Natural killer cell treated with Interleukin-12 subunit alpha and Interleukin-12 subunit beta and Interleukin-15 and Interleukin-18, amount 100 ng/mL, for 72 hours (primary cell): ENCODE measurements at places on chromosomes 7 and 10.

- DNase-seq: no peak
Observed at GRCh38 chr10:21757185-21757901, 223.3 kb downstream of the MLLT10 start.

- no peak for DNase-seq
Observed at GRCh38 chr10:42543840-42544372, 94.5 kb downstream of the ZNF33B start.

DNA sequence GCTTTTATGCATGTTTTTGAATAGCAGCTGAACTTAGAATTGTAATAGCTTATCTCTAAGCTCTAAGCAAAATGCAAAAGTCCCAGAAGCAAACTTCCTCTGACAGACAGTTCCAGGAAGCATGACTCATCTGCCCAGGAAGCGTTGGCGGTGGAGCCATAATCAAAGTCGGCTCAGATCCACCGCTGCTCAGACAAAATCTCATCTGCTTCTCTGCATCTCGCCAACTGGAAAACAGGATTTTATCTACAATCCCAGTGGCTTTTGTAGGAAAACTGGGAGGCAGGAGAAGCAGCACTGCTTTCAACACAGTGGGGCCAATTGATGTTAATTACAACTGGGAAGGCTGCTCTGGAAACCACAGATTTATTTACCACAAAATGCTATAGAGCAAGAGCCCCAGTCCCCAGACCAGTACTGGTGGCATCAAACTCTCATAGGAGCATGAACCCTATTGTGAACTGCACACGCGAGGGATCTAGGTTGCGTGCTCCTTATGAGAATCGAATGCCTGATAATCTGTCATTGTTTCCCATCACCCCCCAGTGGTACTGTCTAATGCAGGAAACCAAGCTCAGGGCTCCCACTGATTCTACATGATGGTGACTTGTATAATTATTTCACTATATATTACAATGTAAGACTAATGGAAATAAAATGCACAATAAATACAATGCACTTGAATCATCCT, 99.9 kb downstream of the CUBN start:
- DNase-seq: peak; percentile 89

- peak; percentile 81 for DNase-seq
Observed at GRCh38 chr7:2632733-2633537, 1.1 kb downstream of the TTYH3 start.

DNA sequence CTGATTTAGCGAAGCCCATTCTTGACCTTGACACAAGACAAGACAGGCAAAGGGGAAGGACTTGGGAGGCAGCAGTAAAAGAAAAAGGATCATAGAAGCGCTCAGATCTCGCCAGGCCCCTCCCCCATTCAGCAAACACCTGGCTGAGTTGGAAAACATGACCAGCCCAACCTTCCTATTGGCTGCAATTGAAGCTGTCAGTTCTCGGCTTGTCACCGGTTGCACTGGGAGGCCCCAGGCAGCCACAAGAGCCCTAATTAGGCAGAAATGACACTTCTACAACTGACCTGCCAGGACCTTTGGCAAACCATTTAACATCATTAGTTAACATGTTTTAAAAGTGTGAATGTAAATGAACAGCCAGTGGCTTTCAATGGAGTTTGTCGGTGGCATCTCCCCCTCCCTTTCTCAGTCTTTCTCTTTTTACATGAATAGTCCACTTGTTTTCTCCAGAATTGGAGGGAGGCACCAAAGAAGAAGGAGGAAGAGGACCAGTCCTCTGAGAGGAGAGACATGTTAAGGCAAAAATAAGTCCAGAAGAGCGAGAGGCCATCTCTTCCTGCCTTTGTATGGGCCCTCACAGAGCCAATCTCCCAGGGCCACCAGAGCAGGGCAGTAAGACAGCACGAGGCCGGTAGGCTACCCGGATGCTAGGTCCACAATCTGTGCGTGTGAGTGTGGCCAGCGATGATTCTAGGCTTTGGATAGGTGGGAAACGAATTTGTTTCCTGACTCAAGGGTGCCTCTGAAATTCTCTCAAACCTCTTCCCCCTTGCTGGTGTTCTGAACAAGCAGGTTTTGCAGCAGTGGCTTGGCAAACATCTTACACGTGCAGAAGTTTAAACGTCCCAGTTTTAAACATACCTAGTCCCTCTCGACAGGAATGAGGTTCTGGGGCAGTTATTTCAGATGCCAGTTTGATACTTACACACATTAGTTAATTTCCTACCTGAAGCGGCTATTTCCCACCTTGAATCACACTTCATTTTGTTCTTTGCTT, 15.0 kb upstream of the ENO4 start:
- no peak for DNase-seq

- peak; percentile 54 for DNase-seq
Observed at GRCh38 chr7:159026271-159027055, 118.2 kb downstream of the VIPR2 start.

GRCh38 chr10:133268532-133268931, 8.1 kb downstream of the ADAM8 start:
- DNase-seq: no peak

DNA sequence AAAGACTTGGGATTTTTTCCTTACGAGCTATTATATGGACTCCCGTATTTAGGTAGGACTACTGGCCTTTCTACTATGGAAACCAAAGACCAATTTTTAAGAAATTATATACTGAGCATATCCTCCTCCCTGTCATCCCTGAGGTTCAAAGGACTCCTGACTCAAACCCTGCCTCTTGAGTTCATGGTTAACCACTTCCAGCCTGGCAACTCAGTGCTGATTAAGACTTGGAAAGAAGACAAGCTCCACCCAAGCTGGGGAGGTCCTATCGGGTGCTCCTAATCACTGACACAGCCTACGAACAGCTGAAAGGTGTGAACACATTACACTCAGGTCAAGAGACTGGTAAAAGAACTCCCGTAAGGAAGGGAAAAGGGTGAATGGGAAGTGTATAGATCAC, 66.8 kb downstream of the LYZL2 start:
- DNase-seq: no peak

DNA sequence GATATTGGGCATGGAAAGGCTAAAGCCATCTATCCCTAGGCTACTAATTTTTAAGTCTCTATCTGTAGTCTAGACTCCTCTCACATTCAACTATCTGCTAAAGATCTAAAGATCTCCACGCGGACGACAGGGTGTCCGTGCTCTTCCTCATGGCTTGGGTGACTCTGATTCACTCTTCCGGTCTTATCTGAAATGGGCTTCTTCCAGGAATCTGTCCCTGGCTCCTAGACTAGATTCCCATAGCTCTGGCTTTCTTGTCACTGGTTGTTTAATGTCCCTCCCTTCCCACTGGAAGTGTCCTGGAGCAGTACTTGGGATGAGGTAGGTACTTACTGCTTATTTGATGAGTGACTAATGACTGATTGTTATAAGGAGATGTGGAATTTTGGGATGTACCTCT, 62.0 kb upstream of the PODXL start:
- no peak for DNase-seq

- DNase-seq: no peak
Observed at GRCh38 chr7:23450518-23450917, 19.8 kb downstream of the IGF2BP3 start.

GRCh38 chr7:100886936-100887515, 2.5 kb downstream of the UFSP1 start:
- DNase-seq: no peak

GRCh38 chr7:144397086-144397485, 6.4 kb downstream of the NOBOX start:
- DNase-seq: no peak

GRCh38 chr7:4150731-4151130, 531.4 kb upstream of the FOXK1 start:
- no peak for DNase-seq

GRCh38 chr10:119725517-119725827, 378 bp upstream of the INPP5F start:
- DNase-seq: no peak

- no peak for DNase-seq
Observed at GRCh38 chr10:103626178-103626577, 132.7 kb downstream of the NEURL1 start.

- no peak for DNase-seq
Observed at GRCh38 chr7:134435161-134435920, 23.6 kb downstream of the AKR1B1 start.

DNA sequence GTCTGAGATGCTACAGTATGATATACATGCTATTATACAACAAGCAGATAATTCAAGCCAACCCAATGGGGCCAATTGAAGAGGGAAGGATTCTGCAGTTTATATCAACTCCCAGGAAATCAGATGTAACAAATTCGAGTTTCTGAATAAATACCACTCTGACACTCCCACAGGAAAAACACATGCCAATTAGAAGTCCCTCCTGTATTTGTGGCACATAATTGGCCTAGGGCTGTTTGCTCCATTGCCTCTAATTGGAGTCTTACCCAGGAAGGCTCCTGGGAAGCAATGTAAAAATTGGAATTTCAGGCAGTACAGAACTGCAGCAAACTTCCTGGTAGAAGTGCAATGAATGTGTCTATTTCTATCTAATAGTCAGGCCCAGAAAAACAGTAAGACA, 4.7 kb downstream of the PPA1 start:
- no peak for DNase-seq

DNA sequence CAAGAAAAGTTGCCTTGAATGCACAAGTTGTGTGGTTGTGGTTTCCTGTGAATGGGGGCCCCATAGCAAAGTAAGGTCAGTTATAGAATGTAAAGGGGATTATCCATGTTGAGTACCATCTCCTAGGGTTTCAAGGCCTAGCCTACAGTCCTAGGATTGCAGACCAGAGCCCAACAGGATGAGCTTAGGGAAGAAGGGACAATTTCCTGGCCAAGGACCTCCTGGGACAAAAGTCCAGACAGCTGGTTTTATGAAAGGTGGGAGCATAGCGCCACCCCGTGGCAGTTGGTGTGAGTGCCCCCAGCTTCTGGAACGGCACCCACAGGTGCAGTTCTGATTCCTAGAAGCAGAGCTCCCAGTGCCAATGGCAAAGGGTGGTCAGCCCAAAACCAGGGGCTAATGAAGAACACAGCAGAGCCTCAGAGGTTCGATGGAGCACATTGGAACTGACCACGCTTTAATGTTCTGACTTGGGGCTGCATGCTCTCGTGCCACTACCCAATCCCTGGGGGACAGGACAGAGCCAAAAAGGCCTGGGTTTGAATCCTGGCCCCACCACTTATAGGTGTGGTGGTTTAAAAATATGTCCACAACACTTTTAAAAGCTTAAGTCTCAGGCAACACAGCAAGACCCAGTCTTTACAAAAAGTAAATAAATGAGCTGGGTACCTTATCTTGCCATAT, 25.8 kb upstream of the TMEM120A start:
- DNase-seq: peak; percentile 64

- peak; percentile 42 for DNase-seq
Observed at GRCh38 chr7:129790136-129790535, 162.6 kb downstream of the UBE2H start.

GRCh38 chr7:36752026-36752711, 27.9 kb upstream of the AOAH start:
- DNase-seq: no peak

GRCh38 chr10:116270771-116271592, 2.0 kb downstream of the GFRA1 start:
- DNase-seq: no peak

DNA sequence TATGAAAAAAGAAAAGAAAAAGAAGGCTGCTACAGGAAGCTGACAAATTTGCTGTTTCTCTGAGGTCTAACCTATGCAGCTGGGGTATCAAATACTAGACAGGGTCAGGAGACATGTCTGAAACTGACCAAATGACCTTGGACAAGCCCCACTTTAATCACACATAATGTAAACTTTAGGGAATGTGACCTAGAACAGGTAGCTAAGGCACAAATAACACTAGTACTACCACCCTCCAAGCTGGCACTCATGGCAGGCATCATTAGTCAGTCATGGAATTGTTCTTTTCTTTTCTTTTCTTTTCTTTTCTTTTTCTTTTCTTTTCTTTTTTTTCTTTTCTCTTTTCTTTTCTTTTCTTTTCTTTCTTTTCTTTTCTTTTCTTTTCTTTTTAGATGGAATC, 250.4 kb downstream of the KCNMA1 start:
- DNase-seq: no peak
